SK-MEL-5 (cell line): ENCODE measurements at places on chromosomes 6 and 20. TPM values are rescaled to one million over a fixed set of nuclear protein-coding genes. Genes with fewer than 3 reads are reported as not detected.

Gene OR2J3
- not detected in 2 replicates for total RNA-seq

Gene LCA5
- 0.83 and 1.4 TPM in 2 replicates for total RNA-seq

Gene GMPR
- 102 and 109 TPM in 2 replicates for total RNA-seq

- DNase-seq: no peak
These were observed 9.1 kb downstream of the TRIM31 start for GRCh38 chr6:30103872-30104179.

DNA sequence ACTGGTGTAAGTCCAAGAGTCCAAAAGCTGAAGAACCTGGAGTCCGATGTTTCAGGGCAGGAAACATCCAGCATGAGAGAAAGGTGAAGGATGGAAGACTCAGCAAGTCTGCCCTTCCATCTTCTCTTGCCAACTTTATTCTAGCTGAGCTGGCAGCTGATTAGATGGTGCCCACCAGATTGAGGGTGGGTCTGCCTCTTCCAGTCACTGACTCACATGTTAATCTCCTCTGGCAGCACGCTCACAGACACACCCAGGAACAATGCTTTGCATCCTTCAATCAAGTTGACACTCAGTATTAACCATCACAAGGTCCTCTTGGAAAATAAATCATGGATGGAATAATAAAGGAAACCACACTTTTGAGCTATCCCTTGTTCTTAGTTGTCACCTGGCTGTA, 121.2 kb downstream of the MAP3K7 start:
- no peak for DNase-seq

- no peak for DNase-seq
These were observed 369.5 kb downstream of the THBS2 start for GRCh38 chr6:168884050-168884645.

GRCh38 chr6:82686719-82687118, 323.1 kb downstream of the TPBG start:
- peak; percentile 68 for DNase-seq

- DNase-seq: peak; percentile 30
These were observed 13.3 kb downstream of the MAFB start for GRCh38 chr20:40675599-40676221.
